ENCODE measurements at places on chromosomes 1 and 21.

GRCh38 chr1:160257411-160258015, 4.8 kb downstream of the DCAF8 start:
- DNase-seq = no peak

DNA sequence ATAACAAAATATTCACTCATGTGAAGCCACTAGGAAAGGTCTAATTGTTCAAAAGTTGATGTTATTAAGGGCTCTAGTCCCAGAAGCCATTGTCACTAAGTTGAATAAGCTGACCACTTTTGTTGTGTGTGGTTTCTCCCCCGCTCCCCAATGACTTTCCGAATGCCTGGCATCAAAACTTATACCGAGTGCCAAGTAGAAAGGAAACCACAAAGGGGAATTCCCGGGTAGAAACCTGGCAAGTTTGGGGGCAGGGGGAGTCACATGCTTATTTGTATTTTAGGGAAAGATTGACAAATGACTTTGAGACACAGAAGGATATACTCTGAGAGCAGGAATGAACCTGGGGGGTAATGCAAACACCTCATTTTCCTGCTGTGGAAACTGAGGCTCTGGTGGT, 154.1 kb downstream of the TGFBR3 start:
- DNase-seq = no peak

DNA sequence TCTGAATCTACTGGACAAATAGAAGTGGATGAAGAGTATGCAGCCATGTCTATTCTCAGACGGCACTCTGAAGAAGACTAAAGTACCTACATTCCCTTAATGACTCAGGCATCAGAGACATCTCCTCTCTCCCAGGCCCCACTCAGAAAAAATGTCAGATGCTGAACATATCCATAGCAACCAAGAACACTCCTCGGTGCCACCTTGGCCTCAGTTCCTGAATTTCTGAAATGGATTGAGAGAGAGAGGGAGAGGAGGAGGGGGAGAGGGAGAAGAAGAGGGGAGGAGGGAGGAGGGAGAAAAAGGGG, 16.0 kb upstream of the OVAAL start:
- DNase-seq = no peak

DNA sequence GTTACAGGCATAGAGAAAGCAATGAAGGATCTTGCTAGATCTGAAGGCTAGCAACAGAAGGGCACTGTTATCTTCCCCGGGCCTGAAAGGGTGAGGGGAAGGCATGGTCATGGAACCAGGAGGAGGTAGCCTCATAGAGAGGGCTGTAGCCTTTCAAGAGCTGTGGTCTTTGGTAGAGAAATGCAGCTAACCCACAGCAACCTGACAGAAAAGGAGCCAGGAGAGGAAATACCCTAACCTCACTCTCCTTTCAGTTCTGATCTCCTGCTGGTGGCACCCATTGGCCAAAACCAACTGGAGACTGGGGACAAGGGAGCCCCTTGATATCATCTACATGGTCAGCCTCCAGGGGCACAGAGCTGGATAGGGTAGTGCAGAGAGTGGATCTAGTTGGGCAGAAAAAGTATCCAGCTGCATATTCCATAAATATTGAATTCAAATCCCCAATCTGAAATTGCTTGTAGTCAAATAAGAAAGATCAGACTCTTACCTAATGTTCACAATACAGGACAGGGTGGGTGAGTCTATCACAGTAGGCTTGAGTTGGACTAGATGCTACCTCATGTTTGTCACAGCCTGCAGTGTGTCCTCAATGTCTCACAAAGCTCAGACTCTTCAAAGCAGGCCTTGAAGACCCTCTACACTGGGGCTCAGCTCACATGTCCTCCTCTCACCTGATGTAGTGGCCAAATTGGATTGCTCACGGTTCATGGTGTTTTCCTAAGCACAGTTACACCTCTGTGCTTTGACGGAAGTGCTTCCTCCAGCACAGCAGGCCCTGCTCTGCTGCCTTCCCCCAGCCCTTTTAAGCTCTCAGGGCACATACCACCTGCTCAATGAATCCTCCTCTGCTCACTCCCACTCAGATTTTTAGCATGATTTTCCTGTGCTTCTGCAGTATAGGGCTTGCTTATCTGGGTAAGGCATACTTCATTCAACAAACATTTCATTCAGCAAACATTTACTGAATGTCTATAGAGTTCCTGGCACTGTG, 74.1 kb upstream of the JUN start:
- no peak for DNase-seq

GRCh38 chr21:25396135-25396711, 211.1 kb downstream of the MRPL39 start:
- no peak for DNase-seq

DNA sequence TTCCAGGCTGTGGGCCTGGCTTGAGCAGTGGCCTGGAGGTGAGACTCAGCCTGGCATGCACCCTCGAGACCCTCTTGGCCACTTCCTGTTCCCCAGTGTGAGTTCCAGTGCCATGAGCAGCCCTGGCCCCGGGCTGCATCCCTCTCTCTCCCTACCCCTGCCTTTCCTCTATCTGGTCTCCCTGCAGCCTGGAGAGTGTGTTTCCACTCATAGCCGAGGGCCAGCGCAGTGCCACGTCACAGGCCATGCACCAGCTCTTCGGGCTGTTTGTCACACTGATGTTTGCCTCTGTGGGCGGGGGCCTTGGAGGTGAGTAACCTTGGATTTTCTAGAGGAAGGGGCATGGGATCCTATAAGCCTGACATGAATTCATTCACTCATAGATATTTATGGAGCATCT, 13.6 kb downstream of the RHBG start:
- DNase-seq = no peak

GRCh38 chr1:215376544-215377264, 190.4 kb upstream of the KCTD3 start:
- no peak for DNase-seq

DNA sequence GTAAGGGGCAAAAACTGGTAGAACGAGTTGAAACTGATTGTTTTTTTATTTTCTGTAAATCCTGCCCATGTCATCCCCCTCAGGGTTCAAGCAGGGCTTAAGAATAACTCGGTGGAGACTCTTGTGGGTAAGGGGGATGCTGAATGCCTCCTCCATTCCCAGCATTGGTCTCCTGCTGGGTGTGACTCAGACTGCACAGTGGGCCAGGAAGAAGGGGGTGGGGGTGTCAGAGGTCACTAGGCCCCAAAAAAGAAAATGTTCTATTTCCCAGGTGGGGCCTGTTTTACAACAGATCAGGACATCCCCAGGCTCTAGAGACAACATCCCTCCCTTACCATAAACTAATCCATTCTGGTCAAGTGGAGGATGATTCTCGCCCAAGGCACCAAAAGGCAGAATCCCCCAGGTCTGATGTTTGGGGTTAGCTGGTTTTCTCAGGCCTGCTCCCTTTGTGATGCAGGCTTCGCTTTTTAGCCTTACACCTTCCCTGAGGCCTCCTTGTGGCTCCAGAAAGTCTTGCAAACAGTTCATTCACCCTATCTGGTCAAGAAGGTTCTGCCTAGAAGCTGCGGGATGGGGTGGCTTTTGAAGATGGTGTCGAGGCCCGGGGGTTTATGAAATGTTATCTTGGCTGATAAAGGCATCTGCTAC, 10.7 kb upstream of the GRHL3 start:
- DNase-seq = no peak

DNA sequence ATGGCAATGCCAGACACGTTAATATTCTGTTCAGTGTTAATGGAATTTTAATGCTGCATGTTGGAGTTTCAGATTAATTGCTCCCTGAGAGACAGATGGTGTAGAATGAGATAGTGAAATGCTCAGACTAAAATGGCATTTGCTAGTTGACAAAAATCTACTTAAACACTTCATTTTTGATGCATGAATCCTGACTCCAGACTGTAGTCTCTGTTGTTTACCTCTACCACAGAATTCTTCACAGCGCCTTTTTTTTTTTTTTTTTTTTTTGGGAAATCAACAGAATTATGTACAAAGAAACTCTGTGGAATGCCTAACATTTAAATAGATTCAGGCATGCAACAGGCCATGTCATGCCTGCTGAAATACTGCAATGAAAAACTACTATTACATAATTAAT, 111.3 kb downstream of the PLPPR5 start:
- DNase-seq = no peak

GRCh38 chr1:55052221-55053142, 13.1 kb downstream of the PCSK9 start:
- no peak for DNase-seq
